ENCODE measurements at places on chromosomes 12 and 14. TPM values are rescaled to one million over a fixed set of nuclear protein-coding genes. Genes with fewer than 3 reads are reported as not detected.

Gene OTX2
- total RNA-seq: not detected

Gene EFS
- total RNA-seq: 0.59 TPM

Gene NIN
- total RNA-seq: 49.1 TPM

Gene ALX1
- total RNA-seq: 6.8 TPM

Gene TRAF3
- 24.8 TPM for total RNA-seq

Data from subcutaneous preadipocyte (primary cell).